ENCODE measurements at places on chromosomes 6 and 20.

DNA sequence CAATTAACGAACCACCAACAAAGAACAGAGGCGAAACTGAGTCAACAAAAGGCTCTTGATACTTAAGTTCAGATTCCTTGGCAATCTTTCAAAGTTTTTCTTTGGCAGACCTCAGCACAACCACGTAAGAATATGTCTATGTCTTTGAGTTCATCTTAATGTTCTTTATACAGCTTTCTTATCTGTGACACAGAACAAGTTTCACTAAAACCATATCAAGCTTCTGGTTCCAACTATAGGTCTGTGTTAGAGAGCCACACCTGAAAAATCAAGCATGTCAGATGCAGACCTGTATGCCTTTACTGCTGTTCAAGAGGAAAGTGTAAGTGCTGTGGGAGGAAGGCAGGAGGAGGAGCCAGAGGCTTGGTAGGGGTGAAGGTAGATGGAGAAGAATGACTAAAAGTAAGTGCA is 271.3 kb downstream of the KHDC1L start:
- DNase-seq = peak; percentile 67

DNA sequence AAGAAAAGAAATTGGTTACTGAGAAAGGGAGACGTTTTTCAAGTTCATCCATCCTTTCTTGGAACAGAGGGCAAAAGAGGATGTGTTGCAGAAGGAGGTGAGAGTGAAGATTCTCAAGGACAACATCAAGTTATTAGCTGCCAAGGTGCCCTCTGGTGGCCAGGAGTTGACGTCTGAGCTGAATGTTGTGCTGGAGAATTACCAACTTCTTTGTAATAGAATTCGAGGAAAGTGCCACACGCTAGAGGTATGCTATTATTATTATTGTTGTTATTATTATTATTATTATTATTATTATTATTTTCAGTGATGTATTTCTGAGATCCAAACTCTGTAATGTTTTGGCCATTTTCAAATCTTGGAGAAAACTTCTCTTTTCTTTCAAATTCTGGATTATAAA is 197.0 kb downstream of the UTRN start:
- peak; percentile 75 for DNase-seq

- DNase-seq = no peak
Measured at GRCh38 chr6:40627316-40627715, 40.2 kb upstream of the LRFN2 start.

- DNase-seq = no peak
Measured at GRCh38 chr6:149969635-149970034, 5.9 kb downstream of the ULBP1 start.

GRCh38 chr6:3725145-3726047 is 26.1 kb downstream of the PXDC1 start:
- DNase-seq = no peak

- DNase-seq = no peak
Measured at GRCh38 chr20:53783768-53784167, 190.1 kb upstream of the ZNF217 start.

- no peak for DNase-seq
Measured at GRCh38 chr6:21270636-21271201, 322.8 kb upstream of the SOX4 start.

- DNase-seq = peak; percentile 56
Measured at GRCh38 chr6:36735110-36736071, 37.8 kb downstream of the RAB44 start.

DNA sequence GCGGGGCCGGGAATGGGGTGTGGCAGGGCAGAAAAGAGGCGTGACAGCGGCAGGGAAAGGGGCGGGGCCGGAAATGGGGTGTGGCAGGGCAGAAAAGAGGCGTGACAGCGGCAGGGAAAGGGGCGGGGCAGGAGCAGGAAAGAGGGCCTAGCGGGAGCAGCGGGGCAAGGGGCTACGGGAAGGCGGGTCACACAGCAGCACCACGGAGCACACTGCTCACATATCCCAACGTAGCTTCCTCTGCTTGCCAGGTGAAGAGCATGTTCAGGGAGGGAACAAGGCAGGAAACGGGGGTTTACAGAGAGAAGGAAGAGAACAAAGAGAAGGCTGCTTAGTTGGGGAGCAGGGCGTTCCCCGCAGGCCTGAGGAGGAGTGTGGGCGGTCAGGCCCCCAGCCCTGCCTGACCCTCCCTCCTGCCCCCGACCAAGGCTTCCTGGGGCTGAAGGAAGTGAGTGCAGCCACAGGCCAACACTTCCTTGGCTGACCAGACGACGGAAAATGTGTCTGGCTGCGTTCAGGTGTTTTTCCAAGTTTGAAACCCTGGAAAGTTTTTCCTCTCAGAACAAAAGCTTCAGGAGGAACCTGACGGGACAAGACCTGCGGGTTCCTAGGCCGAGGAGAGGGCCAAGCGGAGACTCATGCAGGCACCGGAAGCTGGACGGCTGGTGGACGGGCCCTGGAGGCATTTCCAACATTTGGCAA is 13.8 kb downstream of the UCKL1 start:
- DNase-seq = no peak

GRCh38 chr20:4869290-4870193 is 131.8 kb downstream of the SLC23A2 start:
- peak; percentile 44 for DNase-seq

DNA sequence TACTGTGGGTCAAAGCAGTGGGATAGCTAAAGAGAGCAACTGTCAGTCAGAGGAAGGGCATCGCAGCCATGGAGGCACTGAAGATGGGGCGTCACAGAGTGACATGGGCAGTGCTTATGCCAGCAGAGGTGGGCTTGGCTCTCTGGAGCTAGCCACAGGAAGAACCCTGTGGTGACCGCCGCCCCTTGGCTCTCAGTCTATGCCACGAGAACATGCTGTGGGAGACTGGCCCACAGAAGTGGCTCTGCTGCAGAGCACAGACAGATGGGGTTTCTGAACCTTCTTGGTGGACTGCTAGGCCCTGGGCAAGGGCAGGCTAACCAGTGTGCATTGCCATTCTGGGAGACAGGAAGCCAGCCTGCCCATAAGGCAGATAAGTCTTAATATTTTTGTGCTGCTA is 290.0 kb upstream of the SUPT3H start:
- no peak for DNase-seq
